ENCODE measurements at places on chromosomes 7 and 10.

- no peak for DNase-seq
These were observed 96.4 kb upstream of the ETV1 start for GRCh38 chr7:14085901-14086300.

DNA sequence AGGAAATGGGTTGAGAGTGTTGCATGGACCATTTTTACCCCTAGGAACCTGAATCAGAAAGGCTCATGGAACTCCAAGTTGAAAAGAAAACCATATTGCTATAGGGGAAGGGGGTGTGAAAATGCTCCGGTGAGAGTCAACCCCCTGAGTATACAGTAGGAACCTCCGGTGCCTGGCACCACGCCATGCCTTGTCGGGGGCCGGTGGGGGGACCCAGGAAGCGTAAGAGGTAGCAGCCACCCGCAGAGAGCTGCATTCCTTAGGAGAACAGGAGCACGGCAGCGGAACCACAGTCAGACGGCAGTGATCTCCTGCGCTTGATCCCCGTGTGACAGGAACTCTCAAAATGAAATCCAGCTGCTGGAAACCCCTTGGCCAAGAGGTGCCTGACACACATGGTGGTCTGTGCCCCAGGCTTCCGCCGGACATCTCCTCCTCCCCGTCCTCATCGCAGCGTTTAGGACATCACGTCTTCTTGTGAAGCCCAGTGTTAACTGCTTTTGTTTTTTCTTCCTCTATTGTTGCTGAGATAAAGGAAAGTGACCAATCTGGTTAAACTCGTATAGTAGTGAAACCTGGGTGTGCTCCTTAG, 186.8 kb downstream of the CELF2 start:
- no peak for DNase-seq

DNA sequence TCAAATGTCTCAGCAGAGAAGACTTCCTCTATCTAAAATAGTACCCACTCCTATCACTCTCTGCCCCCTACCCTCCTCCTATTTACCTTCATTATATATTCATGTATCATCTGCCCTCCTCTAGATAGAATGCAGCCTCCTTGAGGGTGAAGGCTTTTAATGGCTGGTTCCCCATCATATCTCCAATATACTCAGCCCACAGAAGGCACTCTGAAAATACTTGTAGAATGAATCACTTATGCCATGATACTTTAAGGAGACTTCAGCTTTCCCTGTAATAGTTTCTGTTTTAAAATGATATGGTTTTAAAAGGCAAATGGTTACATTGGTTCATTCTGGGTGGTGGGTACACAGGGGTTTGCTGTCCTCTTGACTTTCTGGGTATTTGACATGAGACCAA, 25.3 kb downstream of the GFRA1 start:
- no peak for DNase-seq

GRCh38 chr10:132554053-132554990, 16.7 kb downstream of the INPP5A start:
- no peak for DNase-seq

GRCh38 chr10:59753267-59753666, at the start of gene MRLN:
MRLN (minus strand) TSS chr10:59753455.
- no peak for DNase-seq

DNA sequence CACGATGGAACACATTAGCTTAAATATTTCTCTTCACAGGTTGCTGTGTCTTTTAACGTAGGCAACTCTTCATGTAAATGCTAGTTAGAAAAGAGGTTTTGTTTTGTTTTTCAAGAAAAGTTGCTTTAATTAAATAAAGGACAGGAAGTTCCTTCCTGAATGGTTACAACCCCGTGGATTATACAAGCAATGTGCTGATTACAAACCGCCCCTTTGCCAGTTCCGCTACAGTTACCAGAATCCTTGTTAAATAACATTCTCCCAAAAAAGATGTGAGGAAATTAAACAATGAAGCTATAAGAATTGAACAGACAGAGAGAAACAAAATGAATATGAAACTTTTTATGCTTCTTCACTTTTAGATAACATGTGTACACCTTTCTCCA, 75.1 kb downstream of the LYZL2 start:
- DNase-seq = no peak

DNA sequence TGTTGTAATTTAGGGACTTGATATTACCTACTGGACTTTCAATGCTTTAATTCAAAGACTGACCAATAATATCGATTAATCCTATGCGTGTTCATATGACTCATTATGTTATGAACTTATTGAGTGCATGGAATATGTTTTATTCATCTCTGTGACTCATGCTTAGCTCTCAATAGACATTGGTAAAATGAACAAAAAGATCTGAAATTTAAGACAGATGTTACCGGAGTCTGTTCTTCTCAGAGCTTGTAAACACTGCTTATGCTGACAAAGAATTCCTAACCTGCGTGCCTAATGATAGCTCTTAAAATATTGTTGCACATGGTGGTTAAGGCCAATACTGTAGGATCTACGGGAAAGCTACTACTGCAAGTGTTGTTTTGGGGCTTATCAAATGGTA, 131.5 kb upstream of the ACBD5 start:
- DNase-seq = no peak

DNA sequence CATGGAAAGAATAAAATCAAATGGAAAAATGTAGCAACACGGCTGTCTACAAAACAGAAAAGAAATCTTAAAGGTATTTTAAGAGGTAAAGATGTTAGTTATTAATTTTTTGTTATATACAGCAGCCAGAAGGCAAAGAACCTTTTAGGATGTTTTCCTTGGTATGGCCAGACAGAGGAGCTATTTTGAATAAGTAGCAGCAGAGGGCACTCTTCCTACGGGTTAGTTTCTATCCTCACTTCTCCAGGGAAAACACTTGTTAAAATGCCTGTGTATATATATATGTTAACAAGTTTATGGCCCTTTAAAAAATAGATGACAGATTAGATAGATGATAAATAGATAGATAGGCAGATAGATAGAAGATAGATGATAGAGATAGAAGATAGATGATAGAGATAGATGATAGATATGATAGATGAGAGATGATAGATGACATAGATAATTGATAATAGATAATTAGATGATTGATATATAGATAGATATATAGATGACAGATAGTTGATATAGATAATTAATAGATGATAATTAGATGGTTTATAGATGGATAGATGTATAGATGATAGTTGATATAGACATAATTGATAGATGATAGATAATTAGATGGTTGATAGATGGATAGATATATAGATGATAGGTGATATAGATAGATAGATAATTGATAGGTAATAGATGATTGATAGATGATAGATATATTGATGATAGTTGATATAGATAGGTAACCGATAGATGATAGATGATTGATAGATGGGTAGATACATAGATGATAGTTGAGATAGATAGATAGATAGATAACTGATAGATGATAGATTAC, 57.8 kb upstream of the WIPF3 start:
- peak; percentile 66 for DNase-seq

DNA sequence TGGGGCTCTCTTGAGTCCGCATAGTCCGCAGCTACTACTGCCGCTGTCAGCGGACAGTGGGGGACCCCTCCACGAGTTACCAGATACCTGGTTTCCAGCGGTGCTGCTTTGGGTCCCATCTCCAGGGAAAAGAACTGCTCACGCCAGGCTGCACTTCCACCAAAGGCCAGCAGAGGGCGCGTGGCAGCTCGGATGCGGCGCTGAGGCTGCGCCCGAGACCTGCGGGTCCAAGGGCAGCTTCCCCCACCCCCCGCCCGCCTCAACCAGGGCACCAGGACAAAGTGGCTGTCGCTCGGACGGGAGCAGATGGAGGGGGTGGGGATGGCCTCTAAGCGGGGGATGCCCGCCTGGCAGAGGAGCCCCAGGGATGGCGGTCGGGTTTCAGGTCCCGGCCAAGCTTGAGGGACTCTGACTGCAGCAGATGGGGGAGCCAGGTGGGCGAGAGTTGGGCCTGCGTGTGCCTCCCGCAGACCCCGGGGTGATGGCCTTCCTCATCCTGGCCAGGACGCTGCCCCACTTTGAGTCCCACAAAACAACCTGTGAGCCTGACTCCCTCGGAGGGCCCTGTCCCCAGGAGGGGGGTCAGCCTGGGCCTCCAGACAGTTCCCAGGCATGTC, 23.8 kb upstream of the ZNF735 start:
- no peak for DNase-seq

GRCh38 chr10:113056030-113056429, 106.0 kb downstream of the TCF7L2 start:
- no peak for DNase-seq

- DNase-seq = no peak
These were observed 205.2 kb downstream of the FAM107B start for GRCh38 chr10:14569274-14570060.

DNA sequence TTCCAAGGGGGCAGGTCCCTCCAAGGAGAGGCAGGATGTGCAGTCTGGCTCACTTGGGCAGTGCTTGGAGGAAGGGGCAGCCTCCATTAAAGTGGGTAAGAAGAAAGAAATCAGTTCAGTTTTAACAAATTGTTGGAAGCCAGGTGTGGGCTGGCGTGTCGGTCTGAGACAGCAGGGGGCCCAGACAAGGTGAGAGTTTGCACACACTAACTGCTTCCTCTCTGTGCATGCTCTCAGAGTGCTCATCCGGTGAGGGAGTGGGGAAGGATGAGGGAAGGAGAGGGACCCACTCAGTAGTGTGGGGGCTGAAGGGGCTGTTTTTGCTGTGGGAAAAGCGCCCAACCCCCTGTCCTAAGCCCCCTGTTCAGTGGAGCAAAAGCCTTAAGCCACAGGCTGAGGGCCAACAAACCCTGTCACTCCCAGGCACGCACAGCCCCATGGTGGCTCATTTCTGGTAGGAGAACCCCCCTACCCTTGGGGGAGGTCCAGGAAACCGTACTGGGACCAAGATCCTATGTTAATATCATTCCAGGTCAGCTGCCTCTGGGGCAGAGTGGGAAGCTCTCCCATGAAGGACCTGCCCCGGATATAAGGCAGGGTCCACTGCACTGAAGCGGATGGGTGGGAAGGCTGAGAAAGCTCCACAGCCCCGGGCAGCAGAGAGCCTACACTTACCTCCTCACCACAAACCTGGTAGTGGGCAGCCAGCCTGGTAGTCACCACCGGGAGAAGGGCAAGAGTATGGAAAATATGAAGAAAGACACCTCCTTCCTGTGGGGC, 5.1 kb upstream of the PCBD1 start:
- DNase-seq = no peak

GRCh38 chr10:82091413-82091812, 216.4 kb downstream of the NRG3 start:
- DNase-seq = no peak

GRCh38 chr10:22365233-22365632, 19.9 kb downstream of the SPAG6 start:
- DNase-seq = no peak

DNA sequence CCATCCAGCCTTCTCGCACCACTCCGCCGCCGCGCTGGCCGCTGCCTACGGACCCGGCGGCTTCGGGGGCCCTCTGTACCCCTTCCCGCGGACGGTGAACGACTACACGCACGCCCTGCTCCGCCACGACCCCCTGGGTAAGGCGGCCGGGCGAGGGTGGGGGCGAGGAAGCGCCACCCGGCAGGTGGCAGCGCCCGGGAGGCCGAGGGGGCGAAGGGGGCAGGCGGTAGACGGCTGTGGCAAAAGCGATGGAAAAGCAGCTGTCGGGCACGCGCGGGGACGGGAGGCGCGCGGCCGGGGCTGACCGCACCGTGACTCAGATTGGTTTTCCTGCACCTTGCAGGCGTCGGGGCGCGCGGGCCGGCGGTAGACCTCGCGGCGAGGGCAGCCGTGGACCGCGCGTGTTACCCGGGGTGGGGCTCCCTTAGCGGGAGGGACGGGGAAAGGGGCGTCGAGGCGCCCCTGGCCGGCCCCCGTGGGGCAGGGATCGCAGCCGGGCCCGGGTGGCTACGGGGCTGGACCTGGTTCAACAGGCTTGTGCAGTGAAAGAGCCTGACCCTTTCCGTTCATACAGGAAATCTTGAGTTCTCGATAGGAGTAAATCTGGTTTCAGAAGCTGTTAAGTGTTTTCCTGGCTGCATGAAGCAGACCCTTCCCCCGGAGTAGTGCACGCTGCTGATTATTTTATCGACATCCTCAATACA, 608 bp downstream of the HHEX start:
- no peak for DNase-seq

- no peak for DNase-seq
These were observed 33.9 kb downstream of the SPDYE17 start for GRCh38 chr7:76998285-76998589.

- no peak for DNase-seq
These were observed 205.3 kb downstream of the ADARB2 start for GRCh38 chr10:1531883-1532597.

DNA sequence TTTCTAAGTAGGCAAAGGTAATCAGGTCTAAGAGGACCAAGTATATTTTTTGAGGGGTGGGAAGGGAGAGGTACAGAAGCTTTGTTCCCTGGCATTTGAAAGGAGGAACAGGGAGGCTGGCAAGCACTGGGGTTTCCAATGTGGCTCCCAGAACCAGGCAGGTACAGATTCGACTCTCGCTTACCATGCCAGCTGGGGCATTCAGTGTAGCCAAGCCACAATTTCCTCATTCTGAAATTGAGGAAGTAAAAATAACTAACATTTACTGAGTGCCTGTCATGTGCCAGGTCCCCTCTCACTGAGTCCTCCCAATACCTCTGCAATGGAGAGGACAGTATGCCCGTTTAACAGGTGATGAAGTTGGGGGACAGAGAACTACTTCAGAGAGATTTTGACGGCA, 45.9 kb upstream of the BET1 start:
- DNase-seq = no peak

DNA sequence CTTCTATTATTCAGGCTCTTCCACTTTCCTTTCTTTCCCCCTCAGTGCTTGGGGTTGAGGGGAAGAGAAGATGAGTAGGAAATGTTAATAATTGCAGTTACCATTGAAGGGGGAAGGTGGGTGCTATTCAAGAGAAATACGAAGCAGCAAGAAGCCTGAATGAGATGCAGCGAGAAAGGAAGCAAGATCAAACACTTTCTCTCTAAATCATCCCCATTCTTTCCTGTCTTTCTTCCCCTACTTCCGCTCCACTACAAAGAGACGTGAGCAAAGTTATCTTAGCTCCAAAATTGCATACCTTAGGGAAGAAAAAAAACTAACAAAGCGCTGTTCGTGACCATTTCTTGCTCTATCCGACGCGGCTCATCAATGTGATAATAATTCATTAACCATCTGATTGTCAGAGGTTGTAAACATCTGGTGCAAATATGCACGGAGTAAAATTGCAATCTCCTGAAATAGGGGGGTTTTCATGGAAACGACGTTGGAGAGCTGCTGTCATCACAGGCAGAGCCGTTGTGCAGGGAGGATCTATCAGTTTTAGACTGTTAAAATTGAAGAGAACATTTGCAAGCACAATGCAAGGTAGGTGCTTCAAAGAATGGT, 15.2 kb upstream of the PARD3 start:
- DNase-seq = no peak

DNA sequence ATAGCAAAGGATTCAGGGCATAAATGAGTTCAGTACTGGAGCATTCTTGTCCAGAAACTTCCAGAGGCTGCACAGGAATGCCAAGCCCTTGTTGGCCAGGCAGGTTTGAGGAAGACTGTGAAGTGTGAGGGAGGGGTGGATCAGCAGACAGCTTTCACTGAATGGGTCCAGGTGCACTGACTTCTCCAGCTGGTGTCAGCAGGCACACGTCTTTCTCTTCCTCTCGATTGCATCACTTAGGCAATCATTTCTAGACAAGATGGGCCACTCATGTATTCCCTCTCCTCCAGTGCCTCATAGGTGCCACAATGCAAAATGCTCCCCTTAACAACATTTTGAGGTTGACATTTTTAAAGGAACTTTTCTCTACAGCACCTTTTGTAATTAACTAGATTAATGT, 15.6 kb upstream of the PLEKHS1 start:
- peak; percentile 55 for DNase-seq

GRCh38 chr7:104723001-104723400, 291.0 kb upstream of the KMT2E start:
- DNase-seq = no peak
